ENCODE measurements at places on chromosomes 2 and 18. TPM values are rescaled to one million over a fixed set of nuclear protein-coding genes. Genes with fewer than 3 reads are reported as not detected.

SIX3 gene
- 8.7 TPM for polyA plus RNA-seq

PRKRA gene
- 91.8 TPM for polyA plus RNA-seq

FSHR gene
- 0.36 TPM for polyA plus RNA-seq

GPR39 gene
- polyA plus RNA-seq, result 1.1 TPM

TEKT4 gene
- polyA plus RNA-seq, result not detected

DOK6 gene
- 7.4 TPM for polyA plus RNA-seq

ITGAV gene
- 6.6 TPM for polyA plus RNA-seq

RNPEPL1 gene
- polyA plus RNA-seq, result 16.1 TPM

ATP6V1C2 gene
- 0.64 TPM for polyA plus RNA-seq

WIPF1 gene
- polyA plus RNA-seq, result 0.44 TPM

CTAGE1 gene
- not detected for polyA plus RNA-seq

ALPG gene
- not detected for polyA plus RNA-seq

TSPYL6 gene
- polyA plus RNA-seq, result not detected

CPS1 gene
- polyA plus RNA-seq, result 0.25 TPM

UGT1A1 gene
- not detected for polyA plus RNA-seq

TXNDC2 gene
- 0.41 TPM for polyA plus RNA-seq

CNGA3 gene
- polyA plus RNA-seq, result 0.64 TPM

LIPG gene
- 0.85 TPM for polyA plus RNA-seq

EML6 gene
- polyA plus RNA-seq, result 9.9 TPM

NT5C1B gene
- not detected for polyA plus RNA-seq

Measured in neural cell (in vitro differentiated cells).